ENCODE measurements at places on chromosomes 6 and 20.

DNA sequence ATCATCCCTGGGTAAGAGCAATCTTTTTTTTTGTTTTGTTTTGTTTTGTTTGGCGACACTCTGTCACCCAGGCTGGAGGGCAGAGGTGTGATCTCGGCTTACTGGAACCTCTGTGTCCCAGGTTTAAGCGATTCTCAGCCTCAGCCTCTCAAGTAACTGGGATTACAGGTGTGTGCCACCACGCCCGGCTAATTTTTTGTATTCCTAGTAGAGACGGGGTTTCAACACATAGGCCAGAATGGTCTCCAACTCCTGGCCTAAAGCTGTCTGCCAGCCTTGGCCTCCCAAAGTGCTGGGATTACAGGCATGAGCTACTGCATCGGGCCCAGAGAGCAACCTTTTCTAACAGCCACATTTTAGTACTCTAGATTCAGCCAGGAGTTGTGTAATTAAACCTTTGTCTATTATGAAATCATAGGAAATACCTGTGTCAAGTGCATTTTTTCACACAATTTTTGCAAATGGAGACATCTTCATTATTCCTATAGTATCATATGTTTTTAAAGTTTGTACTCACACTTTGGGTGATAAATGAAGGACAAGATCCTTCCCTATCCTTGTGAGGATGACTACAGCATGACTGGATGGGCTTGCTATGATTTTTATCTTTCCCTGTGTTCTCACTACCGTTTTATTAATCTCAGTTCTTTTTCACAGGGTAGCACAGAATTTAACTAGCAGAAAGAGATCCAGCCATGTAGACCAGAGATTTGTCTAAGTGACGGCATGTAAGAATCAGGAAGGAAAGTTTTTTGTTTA, 82.6 kb downstream of the OR2B2 start:
- DNase-seq = no peak

GRCh38 chr6:15426901-15427300, 181.0 kb downstream of the JARID2 start:
- no peak for DNase-seq

- no peak for DNase-seq
Observed at GRCh38 chr6:170049641-170050561, 241.0 kb downstream of the DLL1 start.

- DNase-seq = no peak
Observed at GRCh38 chr20:35709259-35709658, 10.1 kb downstream of the ROMO1 start.

GRCh38 chr6:3341467-3341866, 82.7 kb downstream of the PSMG4 start:
- no peak for DNase-seq

DNA sequence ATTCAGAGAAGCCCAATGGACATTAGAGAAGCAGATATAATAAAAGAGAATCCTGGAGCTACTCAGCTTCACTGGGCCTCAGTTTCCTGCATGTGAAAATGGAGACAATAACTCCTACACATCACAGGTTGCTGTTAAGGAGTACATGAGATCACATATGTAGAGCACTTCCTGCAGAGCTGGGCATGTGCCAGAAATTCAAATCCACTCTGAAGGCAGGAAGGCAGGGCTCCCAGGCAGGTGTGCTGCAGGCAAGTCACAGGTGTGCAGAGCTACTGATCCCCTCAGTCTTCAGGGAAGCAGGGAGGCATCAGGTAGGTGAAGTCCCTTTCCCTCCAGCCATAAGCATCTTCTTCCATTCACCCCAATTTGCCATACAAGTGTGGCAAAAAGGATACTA, 48.0 kb downstream of the DST start:
- DNase-seq = peak; percentile 80

Data from NCI-H345 (cell line).